Stimulated activated naive B cell treated with anti-CD40 and anti-IgM and Interleukin-4, amounts not matched to agents 10 μg/mL and 1 μg/mL and 100 μg/mL, for 72 hours (primary cell): ENCODE measurements at places on chromosomes 7 and 10.

DNA sequence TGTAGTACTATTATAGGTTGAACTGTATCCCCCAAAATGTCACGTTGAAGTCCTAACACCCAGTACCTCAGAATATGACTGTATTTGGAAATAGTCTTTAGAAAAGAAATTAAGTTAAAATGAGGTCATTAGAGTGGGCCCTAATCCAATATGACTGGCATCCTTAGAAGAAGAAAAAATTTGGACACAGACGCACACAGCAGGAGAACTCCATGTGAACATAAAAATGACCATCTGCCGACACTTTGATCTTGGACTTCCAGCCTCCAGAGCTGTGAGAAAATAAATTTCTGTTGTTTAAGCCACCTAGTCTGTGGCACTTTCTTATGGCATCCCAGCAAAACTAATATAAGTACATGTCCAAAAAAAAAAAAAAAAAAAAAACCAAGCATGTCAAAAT is 225.8 kb downstream of the PARD3 start:
- DNase-seq: no peak

GRCh38 chr10:47381427-47382379 is 2.4 kb downstream of the ZNF488 start:
- DNase-seq: no peak

- no peak for DNase-seq
These were observed 56.5 kb upstream of the CREB5 start for GRCh38 chr7:28355635-28356319.

DNA sequence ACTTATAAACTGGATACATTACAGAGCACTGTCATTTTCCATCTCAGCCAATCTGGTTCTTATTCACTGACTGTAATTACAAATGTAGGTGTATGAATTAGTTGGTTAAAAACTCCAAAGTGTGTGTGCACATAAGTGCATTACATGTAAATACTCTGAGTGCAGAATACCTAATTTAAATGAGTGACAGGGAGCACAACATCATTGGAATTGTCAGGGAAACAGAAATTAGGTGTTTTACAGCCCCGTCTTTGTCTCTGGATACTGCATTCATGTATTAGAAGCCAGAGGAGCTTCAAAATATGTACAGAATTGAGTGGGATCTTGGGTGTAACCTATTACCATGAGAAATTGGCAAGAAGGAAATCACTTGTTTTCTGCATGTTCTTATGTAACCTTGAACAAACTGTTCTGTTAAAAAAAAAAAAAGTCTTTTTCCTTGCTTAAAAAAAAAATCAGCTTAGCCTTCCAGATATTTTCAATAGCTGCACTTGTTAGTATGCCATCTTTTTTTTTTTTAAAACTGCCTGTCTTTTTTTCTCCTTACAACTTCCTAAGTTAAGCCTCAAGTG is 31.1 kb downstream of the CELF2 start:
- DNase-seq: no peak

GRCh38 chr7:35701287-35701900 is 6.5 kb upstream of the HERPUD2 start:
- DNase-seq: no peak

DNA sequence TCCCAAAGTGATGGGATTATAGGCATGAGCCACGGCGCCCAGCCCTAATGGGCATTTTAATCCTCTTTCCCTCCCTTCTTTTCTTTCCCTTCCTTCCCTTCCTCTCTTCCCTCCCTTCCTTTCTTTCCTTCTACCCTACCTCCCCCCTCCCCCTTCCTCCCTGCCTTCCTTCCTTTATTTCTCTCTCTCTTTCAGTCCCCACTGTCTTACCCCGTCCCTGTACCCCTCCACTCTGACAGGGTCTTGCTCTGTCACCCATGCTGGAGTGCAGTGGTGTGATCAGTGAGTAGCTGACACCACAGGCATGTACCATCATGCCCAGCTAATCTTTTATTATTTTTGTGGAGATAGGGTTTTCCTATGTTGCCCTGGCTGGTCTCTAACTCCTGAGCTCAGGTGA is 24.2 kb downstream of the LCOR start:
- DNase-seq: no peak

- no peak for DNase-seq
These were observed 11.4 kb upstream of the FAS start for GRCh38 chr10:88979153-88979562.

GRCh38 chr7:118580743-118581382 is 356.4 kb downstream of the ANKRD7 start:
- no peak for DNase-seq

- no peak for DNase-seq
These were observed 213.6 kb downstream of the TNS3 start for GRCh38 chr7:47368190-47368812.

GRCh38 chr7:158648787-158649186 is 55.8 kb downstream of the NCAPG2 start:
- DNase-seq: no peak

DNA sequence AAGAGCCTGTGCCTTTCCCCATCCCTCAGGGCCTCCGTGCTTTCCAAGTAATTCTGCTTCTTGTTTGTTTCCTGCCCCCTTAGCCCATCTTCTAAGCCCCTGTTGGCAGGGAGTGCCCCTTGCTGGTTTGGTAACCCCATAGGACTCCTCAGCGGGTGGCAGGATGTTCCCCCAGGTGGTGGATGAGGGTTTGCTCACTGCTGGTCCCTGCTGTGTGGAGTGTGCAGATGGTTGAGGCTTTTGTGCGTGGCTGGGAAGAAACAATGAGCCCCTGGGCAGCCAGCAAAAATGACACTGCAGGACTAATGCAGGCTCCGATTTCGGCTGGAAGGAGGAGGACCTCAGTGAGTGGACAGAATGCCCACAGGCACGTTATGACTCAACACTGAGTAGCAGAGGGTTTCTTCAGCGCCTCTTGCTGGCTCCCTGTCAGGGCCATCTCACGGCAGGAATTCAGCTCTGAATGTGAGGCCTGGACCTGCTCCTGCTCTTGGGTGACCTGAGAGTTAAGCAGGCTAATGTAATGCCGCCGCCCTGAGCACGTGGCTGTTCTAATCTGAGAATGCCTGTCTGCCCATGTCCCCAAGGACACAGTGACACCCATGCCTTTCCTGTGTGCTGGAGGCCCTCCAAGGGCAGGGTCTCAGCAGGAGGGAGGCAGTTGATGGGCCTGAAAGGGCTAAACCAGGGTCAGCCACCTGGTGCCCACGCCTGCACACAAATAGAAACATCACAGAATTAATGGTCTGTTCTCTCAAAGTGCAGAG is 16.6 kb downstream of the BAG3 start:
- no peak for DNase-seq

DNA sequence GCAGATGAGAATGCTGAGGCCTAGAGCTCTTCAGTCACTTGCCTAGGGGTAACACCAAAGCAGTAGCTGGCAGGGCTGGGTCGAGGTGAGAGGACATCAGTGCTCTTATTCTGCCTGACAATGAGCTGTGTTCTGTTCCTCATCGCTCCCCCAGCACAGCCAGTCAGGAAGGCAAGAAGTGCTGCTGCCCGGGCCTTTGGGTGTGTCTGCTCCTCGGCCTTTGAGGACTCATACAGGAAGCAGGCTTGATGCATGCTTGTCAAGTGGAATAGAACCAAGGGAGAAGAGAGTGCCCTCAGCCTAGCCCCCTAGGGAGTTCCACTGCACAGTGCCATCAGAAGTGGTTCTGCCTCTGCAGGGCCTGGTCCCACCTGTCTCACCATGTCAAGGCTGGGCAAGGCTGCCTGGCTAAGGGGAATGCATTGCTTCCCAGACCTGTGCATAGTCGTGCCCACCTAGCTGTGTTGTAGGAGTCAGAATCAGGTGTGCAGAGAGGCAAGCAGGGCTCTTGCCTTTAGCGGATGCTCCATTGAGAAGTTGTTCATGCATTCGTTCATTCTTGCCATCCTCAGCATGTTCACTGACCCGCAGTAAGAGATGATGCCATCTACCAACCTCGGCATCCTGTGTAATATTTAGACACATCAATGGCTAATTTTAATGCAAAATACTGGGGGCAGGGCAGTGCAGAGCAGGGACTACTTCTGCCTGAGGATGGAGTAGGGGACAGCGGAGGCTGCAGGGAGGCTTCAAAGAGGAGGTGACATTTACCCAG is 156.6 kb downstream of the RPS24 start:
- DNase-seq: no peak

DNA sequence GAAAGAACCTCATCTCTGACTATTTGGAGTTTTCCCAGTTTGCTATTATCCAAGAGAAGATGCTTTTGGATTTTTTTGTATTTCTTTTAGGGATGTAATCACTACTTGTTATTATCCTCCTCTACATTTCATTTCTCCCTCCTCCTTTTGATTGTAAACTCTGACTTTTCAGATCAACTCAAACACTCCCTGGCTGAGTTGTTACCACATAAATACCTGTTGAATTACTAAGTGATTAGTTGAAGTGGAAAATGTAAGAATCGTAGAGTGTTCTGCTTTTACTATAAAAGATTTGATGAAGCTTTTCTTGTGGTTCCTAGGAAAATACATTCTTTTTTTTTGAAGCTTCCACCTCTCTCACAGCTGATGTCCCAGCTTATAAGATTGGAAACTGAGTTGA is 164.1 kb upstream of the C1GALT1 start:
- DNase-seq: no peak

DNA sequence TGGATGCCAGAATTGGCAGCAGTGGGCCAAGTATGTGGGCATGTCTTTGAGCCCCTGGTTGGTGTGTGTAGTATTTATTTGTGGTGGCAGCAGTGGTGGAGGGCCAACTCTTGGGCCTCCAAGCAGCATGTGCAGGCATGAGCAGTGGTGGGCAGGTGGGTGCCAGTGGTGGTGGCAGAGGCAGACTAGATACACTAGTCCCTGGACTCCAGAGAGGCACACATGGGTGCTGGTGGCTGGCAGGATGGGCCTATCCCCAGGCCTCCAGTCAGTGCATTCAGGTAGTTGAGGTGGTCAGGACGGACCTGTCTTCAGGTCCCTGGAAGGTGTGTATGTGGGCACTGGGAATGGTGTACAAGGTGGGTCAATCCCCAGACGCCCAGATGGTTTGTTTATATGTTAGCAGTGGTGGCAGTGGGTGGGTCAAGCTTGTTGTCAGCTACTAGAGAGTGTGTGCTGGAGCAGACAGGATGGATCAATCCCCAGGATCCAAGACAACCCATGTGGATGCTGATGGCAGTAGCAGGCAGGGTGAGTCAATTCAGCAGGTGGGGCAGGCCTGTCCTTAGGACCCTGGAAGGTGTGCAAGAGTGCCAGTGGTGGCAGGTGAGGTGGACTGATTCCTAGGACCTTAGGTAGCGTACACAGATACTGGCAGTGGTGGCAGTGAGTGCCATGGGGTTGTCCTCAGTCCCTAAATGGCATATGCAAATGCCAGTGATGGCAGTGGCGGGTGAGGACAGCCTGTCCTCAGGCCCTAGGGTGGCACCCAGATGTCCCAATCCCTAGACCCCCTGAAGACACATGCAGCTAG is 294.3 kb downstream of the RPS24 start:
- DNase-seq: no peak

DNA sequence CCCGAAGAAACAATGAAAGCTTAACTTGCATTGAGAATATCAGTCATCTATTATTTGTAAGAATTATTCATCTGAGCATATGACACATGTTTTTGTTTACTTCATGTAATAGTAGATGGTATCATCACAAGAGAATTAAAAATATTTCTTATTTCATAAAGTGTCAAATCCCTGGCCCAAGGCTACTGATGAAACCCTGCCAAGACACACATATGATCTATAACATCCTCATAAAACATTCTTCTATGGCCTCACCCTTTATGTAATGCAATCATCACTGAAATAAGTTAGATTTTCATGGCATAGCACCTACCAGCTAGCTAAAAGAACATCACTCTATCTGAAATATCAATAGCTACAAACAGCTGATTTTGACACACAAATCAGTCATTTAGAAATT is 385.6 kb upstream of the PHF14 start:
- DNase-seq: no peak

DNA sequence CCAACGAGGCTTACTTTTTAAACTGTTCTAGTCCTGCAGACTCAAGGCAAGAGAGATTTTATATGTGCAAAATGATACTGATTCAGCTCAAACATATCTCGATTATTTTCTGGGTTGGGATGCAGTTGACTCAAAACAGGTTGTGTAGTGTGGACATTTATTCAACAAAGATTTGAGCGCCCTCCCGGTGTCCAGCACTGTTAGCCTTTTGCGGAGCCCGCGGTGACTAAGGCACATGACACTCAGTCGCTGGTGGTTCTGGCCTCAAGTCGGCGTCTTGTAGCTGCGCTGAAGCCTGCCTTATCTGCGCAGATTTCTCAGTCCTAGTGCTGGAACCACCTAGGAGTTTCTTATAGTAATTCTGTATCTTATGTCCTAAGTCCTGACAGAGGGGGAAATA is 938 bp upstream of the CADPS2 start:
- no peak for DNase-seq

GRCh38 chr7:85602196-85602595 is 415.3 kb upstream of the SEMA3D start:
- no peak for DNase-seq

GRCh38 chr10:128629111-128630096 is 503.2 kb upstream of the MKI67 start:
- DNase-seq: no peak

DNA sequence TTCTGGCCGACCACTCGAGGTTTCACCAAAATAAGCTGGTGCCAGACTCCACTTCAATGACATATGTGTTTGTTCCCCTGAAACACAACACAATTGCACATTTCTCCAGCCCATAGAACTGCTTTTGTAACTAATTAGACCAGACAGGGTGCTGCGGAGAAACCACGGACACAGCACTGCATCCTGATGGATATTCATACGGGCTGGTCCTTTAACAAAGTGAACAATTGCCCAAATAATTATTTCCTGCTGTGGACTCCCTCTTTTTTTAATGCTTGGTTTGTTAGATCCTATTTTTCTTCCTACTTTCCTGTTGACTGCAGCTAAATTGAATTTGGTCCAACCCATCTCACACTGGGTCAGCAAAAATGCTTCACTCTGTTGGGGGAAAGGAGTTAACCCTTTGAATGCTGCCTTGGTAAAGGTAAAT is 198.6 kb upstream of the BMPER start:
- no peak for DNase-seq
